ENCODE measurements at places on chromosomes 2 and 18. TPM values are rescaled to one million over a fixed set of nuclear protein-coding genes. Genes with fewer than 3 reads are reported as not detected.

GRCh38 chr18:50562686-50563085, 2.8 kb downstream of the MAPK4 start:
- no peaks in the 10 kb centered on the region for H3K36me3 ChIP-seq
- H3K4me1 ChIP-seq: peaks cover 4% of the 10 kb centered on the region
- H3K4me3 ChIP-seq: no peak overlapping the region
- no peak overlapping the region for H3K27ac ChIP-seq

GRCh38 chr18:59551902-59552635, 145.2 kb downstream of the CCBE1 start:
- no peaks in the 10 kb centered on the region for H3K27me3 ChIP-seq
- H3K4me1 ChIP-seq: no peaks in the 10 kb centered on the region
- H3K4me3 ChIP-seq: no peak overlapping the region
- DNase-seq: no peak

- H3K27ac ChIP-seq: no peak overlapping the region
- H3K4me1 ChIP-seq: peaks cover 18% of the 10 kb centered on the region
- no peaks in the 10 kb centered on the region for H3K27me3 ChIP-seq
- H3K4me3 ChIP-seq: no peak overlapping the region
Measured at GRCh38 chr2:55611997-55612396, 5.4 kb downstream of the PPP4R3B start.

GRCh38 chr18:52437161-52437560, 97.2 kb downstream of the DCC start:
- DNase-seq: no peak
- H3K27me3 ChIP-seq: no peaks in the 10 kb centered on the region
- H3K36me3 ChIP-seq: no peaks in the 10 kb centered on the region
- no peaks in the 10 kb centered on the region for H3K4me1 ChIP-seq
- H3K27ac ChIP-seq: no peak overlapping the region

GRCh38 chr2:136020831-136021230, 35.4 kb upstream of the DARS1 start:
- peaks cover 35% of the 10 kb centered on the region for H3K4me1 ChIP-seq
- no peak for DNase-seq
- H3K27ac ChIP-seq: peak overlapping the region; percentile 85
- no peaks in the 10 kb centered on the region for H3K36me3 ChIP-seq
- H3K27me3 ChIP-seq: no peaks in the 10 kb centered on the region
- no peak overlapping the region for H3K4me3 ChIP-seq

GRCh38 chr18:27803957-27804356, 373.0 kb downstream of the CDH2 start:
- no peak overlapping the region for H3K4me3 ChIP-seq
- H3K27me3 ChIP-seq: no peaks in the 10 kb centered on the region
- H3K27ac ChIP-seq: no peak overlapping the region
- no peaks in the 10 kb centered on the region for H3K4me1 ChIP-seq
- DNase-seq: no peak

- peaks cover 45% of the 10 kb centered on the region for H3K4me1 ChIP-seq
- H3K27me3 ChIP-seq: no peaks in the 10 kb centered on the region
- no peak overlapping the region for H3K27ac ChIP-seq
- H3K36me3 ChIP-seq: no peaks in the 10 kb centered on the region
Measured at GRCh38 chr2:39479696-39480095, 42.6 kb upstream of the MAP4K3 start.

- no peaks in the 10 kb centered on the region for H3K27me3 ChIP-seq
- no peaks in the 10 kb centered on the region for H3K36me3 ChIP-seq
- no peak for DNase-seq
- peak overlapping the region; percentile 96 for H3K27ac ChIP-seq
- H3K4me3 ChIP-seq: peak overlapping the region; percentile 86
Measured at GRCh38 chr18:79989195-79989497, 783 bp upstream of the TXNL4A start.

DNA sequence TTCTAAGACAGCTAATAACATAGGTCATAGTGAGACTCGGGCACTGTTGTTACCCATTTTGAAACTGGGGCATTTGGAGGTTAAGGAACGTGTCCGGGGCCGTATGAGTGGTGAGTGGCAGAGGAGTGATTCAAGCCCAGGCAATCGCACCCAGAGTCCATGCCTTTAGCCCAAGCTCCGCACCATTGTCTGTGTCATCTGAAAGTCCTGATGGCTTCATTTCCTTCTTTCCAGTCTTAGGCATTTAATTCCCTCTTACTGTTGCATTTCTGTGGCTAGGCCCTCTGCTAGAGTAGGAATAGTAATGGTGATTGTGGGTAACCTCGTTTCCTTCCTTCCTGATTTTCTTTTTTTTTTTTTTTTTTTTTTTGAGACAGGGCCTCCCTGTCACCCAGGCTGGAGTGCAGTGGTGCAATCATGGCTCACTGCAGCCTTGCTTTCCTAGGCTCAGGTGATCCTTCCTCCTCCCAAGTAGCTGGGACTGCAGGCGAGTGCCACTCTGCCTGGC, 49.8 kb upstream of the ASB1 start:
- no peak overlapping the region for H3K27ac ChIP-seq
- peaks cover 13% of the 10 kb centered on the region for H3K4me1 ChIP-seq
- H3K4me3 ChIP-seq: no peak overlapping the region

GRCh38 chr2:167787021-167787420, 460.4 kb downstream of the STK39 start:
- no peak overlapping the region for H3K4me3 ChIP-seq
- H3K27me3 ChIP-seq: no peaks in the 10 kb centered on the region
- no peaks in the 10 kb centered on the region for H3K4me1 ChIP-seq

GRCh38 chr2:193463011-193463410, 1268.3 kb upstream of the TMEFF2 start:
- no peaks in the 10 kb centered on the region for H3K4me1 ChIP-seq
- peaks cover 9% of the 10 kb centered on the region for H3K36me3 ChIP-seq
- DNase-seq: no peak

DNA sequence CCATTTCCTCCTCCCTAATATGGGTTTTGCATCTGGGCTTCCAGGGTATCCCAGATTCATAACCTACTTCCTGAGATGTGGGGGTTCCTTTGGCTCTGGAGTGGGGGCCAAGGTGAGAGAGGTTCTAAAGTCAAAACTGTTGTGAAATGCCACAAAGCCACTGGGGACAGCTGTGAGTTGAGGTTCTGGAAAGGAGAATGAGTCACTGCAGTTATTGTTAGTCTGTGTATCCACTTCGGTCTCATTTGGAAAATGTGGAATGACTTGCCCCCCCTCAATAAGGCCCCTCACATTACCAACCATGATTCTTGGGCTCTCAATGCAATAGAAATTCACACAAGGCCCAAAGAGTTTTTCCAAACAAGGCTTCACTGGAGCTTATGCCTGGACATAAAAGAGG, 51.1 kb upstream of the LGALSL start:
- no peaks in the 10 kb centered on the region for H3K27me3 ChIP-seq
- H3K4me3 ChIP-seq: peak overlapping the region; percentile 33
- H3K36me3 ChIP-seq: no peaks in the 10 kb centered on the region
- no peak for DNase-seq
- no peak overlapping the region for H3K27ac ChIP-seq
- peaks cover 16% of the 10 kb centered on the region for H3K4me1 ChIP-seq

DNA sequence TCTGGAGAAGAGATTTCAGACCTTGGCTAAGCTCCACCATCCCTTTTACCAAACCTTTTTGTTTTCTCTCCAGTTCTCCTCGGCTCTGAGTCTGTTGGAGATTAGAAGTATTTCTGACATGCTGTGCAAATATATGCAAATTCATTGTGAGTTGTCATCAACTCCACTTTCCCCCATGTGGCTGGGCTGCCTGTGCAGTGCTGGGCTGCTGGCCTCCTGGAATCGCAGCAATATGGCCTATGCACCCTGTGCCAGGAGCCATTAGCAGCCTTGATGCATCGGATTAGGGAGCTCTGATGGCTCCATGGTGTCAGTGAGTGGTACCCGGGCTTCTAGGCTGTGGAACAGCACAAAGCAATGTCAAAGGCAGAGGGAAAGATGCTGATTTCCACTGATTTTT, 80.0 kb downstream of the GPR39 start:
- H3K4me3 ChIP-seq: no peak overlapping the region
- DNase-seq: no peak
- no peaks in the 10 kb centered on the region for H3K27me3 ChIP-seq

DNA sequence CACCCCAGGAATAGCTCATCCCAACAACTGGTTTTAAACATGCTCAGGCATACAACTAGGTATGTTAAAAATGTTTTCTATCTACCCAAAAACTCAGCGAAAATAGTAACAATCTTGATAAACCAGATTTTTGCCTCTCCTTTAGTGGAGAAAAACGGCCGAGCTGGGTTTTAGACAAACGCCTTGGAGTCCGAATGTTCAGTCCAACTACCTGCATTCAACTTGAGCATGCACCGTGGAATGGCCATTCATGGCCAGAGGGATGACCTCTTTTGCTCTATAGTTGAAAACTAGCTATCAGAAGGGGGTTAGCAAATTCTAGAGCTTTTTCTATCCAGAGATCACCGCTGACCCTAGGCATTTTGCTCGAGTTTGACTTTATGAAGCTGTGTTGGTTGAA, 30.8 kb downstream of the PDIA6 start:
- no peak for DNase-seq
- no peak overlapping the region for H3K27ac ChIP-seq
- H3K4me1 ChIP-seq: no peaks in the 10 kb centered on the region

GRCh38 chr2:156340377-156340776, 7.9 kb upstream of the NR4A2 start:
- no peaks in the 10 kb centered on the region for H3K27me3 ChIP-seq
- no peak overlapping the region for H3K27ac ChIP-seq
- no peaks in the 10 kb centered on the region for H3K36me3 ChIP-seq
- H3K4me3 ChIP-seq: peak overlapping the region; percentile 86
- DNase-seq: no peak

DNA sequence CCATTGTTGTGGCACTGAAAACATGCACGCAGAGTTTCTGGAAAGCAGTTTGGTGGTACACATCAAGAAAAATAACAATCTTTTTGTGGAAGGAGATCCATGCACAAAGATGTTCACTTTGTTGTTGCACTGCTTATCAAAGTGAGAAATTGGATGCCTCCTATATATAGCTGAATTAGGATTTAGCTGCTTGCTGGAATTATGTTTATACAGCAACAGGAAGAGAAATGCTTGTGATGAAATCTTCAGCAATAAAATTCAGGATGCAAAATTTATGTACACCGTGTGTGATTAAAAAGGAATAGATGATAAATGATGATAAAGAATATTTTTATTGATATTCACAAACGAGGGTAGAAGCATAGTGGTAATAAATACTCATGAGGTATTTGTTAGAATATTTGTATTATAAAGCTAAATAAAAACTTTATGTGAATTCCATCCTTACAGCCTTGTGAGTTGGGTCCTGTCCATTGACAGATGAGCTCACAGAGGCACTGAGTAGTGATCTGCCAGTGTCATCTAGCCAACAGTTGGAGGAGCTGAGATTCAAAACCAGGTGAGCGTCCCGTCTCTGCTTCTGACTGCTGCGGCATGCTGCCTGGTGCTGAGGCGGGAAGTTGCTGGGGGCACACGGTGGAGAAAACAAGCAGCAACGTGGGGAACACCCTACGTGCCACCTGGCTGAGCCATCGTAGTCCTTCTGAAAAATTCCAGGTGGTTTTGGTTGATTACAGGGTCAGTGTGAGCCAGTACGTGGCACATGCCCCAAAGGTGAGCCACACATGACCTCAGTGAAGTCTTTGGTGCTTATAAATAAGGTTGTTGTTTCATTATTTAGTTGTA, 80.2 kb downstream of the ASAP2 start:
- no peaks in the 10 kb centered on the region for H3K36me3 ChIP-seq
- H3K4me1 ChIP-seq: no peaks in the 10 kb centered on the region
- H3K4me3 ChIP-seq: no peak overlapping the region
- no peak overlapping the region for H3K27ac ChIP-seq
- no peaks in the 10 kb centered on the region for H3K27me3 ChIP-seq

The GCKR gene
- not detected for polyA plus RNA-seq

The NTSR2 gene
- polyA plus RNA-seq: not detected

The HTR2B gene
- not detected for polyA plus RNA-seq

The MEP1B gene
- polyA plus RNA-seq: not detected

Data from naive B cell (primary cell).